T-helper 2 cell (primary cell): ENCODE measurements at places on chromosomes 6 and 20.

DNA sequence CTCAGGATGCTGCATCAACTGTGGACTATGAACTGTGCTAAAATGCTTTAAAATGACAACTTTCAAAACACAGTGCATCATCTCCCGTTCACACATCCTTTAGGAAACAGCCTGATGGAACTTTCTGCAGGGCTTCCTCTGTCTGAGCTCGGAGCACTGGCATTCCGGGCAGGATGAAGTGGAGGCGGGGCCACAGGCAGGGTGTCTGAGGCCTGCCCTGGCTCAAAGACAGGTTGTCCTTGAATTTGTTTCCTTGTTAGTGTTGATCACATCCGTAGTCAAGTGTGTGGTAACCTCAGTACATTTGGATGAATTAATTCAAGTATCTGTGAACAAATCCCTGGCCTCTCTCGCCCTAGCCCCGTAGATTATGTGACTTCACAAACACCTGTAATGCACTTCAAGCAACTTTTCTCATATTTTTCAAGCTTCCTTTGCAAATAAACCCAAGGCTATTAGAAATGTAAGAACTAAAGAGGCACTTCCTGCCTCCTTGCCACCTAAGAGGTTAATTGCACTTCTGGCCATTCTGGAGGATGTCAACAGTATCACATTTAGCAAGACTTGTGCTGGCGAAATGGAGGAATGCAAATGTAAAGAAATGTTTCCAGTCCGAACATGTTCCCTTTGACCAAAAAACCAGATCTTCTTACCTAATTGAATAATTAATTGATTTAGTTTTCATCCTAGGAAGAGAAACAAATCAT, 3.1 kb downstream of the CD93 start:
- no peak for DNase-seq

DNA sequence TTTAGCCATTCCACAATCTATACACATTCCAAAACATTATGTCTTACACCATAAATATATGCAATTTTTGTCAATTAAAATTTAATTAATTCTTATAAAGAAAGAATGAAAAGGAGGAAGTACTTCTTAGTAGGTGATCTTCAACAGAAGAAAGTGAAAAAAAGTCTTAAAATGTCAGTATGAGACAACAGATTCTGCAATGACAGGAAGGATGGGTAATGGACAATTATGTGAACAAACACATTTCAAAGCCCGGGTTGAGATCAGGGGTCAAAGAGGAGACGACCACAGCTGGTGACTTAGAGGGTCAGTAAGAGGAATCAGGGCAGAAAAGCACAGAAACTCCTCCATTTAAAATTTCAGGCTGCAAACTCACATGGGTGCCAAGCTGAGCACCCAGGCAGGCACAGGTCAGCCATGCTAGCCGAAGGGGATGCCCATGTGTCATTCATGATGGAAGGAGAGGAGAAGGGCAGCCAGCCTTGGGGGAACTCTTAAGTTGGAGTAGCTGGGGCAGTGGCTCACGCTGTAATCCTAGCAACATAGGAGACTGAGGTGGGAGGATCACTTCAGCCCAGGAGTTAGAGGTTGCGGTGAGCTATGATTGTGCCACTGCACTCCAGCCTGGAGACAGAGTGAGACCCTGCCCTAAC, 11.0 kb downstream of the VSX1 start:
- no peak for DNase-seq

DNA sequence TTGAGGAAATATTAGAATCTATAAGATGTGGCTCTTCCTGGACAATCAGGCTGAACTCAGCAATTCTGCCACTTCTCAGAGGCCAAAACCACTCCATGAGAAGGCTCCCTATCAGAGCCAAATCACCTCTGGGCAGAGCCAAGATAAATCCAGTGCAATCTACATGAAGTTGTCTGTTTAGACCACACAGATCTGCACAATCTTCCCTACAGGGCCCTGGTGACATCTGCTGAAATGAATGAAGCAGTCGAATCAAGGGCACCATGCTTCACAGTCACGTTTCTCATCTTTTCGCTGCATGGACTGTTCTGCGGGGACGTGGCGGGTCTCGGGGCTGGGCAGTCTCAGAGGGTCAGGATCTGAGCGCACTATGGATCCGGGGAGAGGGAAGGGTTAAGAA, 60.1 kb upstream of the CD93 start:
- DNase-seq: no peak

- no peak for DNase-seq
These were observed 27.0 kb upstream of the ADGRF5 start for GRCh38 chr6:46948699-46949098.

DNA sequence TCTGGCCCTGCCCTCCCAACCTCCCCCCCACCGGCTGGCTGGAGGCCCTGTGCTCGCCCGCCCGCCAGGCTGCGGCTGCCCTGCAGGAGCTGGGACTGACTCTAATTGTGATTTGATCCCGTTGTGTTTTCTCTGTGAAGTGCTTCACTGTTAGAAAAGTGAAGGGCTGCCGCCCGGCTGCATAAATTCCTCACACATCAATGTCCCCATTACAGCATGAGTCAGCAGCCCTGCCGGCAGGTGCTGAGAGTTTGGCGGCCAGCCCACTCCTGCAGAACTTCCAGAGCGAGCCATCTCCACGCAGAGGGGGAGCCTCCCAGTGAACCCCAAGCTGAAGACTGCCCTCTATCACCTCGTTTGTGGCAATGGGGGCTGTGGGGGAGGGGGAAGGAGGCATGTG, 137.9 kb downstream of the DLL1 start:
- DNase-seq: no peak

- no peak for DNase-seq
These were observed 99.1 kb upstream of the ISM1 start for GRCh38 chr20:13121840-13122515.

GRCh38 chr20:21326700-21327099, 23.6 kb downstream of the XRN2 start:
- no peak for DNase-seq

GRCh38 chr20:51287628-51288413, 254.7 kb downstream of the NFATC2 start:
- no peak for DNase-seq

DNA sequence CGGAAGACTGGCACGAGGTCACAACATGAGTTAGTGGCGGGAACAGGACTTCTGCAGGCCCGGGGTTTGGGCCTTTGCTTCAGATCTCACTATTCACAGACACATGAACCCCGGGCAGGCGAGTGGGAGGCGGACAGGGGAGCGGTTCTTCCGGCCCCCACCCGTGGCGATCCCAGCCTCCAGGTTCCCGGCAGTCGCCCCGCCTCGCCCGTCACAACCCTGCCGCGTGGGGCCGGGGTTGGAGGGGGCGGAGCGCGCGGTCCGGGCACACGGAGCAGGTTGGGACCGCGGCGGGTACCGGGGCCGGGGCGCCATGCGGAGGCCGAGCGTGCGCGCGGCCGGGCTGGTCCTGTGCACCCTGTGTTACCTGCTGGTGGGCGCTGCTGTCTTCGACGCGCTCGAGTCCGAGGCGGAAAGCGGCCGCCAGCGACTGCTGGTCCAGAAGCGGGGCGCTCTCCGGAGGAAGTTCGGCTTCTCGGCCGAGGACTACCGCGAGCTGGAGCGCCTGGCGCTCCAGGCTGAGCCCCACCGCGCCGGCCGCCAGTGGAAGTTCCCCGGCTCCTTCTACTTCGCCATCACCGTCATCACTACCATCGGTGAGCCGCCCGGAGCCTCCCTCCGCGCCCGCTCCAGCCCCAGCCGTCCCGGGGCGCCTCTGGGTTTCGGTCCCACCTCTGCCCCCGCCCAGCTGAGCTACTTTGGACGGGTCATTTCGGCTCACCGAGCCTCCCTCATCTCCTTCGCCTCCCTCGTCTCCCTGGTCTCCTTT, at the start of gene KCNK15:
Gene KCNK15 (plus strand): TSS at position 268 of the 769 bp plus-strand sequence. CDS start 46 bp downstream, at position 314.
- peak; percentile 15 for DNase-seq
